ENCODE measurements at places on chromosomes 5 and 9.

DNA sequence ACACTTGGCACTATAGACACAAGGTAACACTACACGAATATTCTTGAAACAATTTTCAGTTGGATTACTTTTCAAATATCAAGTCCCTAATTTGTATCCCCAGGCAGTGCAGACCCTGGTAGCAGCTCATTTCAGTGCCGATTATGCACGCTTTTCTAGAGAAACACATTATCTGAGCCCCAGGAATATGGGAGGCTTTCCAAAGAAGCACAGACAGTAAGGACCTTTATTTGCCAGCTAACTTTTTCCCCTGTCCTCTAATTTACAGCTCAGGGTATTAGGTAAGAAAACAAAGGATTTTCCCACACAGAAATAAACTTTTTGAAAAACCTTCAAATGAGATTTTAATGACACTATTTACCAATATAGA is 852.3 kb upstream of the DMAC1 start:
- no peak for DNase-seq

GRCh38 chr9:124281931-124282371 is 24.2 kb downstream of the NEK6 start:
- no peak for DNase-seq

- no peak for DNase-seq
Measured at GRCh38 chr5:144205141-144205551, 34.5 kb downstream of the KCTD16 start.

- DNase-seq: no peak
Measured at GRCh38 chr9:108612513-108612912, 243.3 kb downstream of the ACTL7B start.

- DNase-seq: no peak
Measured at GRCh38 chr9:69955536-69956355, 87.9 kb upstream of the MAMDC2 start.

DNA sequence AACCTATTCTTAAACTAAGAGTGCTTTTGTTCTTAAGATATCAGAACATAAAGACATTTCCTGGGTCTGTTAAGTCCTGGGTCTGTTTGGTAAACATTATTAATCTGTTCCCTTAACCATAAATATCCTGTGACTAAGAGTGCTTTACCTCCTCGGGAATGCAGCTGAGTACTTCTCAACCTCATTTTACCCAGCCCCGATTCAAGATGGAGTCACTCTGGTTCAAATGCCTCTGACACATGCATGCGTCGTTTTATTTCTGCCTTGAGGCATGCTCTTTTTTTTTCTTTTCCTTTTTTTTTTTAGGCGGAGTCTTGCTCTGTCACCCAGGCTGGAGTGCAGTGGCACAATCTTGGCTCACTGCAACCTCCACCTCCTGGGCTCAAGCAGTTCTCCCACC is 39.8 kb upstream of the FBXL17 start:
- DNase-seq: no peak

DNA sequence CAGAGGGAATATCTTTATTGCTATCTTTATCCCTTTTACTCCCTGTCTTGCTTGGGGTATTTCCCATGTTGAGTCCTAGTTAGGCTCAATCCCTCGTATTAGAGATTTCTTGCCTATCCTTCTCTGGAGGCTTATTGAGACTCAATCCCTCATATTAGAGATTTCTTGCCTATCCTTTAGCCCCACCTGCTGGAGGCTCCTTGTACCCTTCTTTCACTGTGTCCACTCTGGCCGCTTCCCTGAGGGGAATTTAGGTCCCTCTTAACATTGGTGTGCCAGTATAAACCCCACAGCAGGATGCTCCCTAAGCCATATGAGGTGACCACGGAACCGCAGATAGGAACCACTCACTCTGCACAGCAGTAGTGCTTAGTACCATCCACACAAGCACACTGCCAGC is 110.7 kb upstream of the MAMDC2 start:
- DNase-seq: no peak
